Activated CD4-positive, alpha-beta T cell treated with anti-CD3 and anti-CD28 coated beads for 36 hours (primary cell): ENCODE measurements at places on chromosomes 6 and 20. TPM values are rescaled to one million over a fixed set of nuclear protein-coding genes. Genes with fewer than 3 reads are reported as not detected.

Gene DZANK1
- 2.0 TPM for total RNA-seq

Gene ZDHHC14
- 2.5 TPM for total RNA-seq

- no peak for DNase-seq
- H3K36me3 ChIP-seq = peaks cover 5% of the 10 kb centered on the region
- no peak overlapping the region for H3K4me3 ChIP-seq
- peaks cover 3% of the 10 kb centered on the region for H3K4me1 ChIP-seq
Observed at GRCh38 chr6:5529015-5529414, 267.7 kb downstream of the FARS2 start.

- DNase-seq = no peak
- no peak overlapping the region for H3K27ac ChIP-seq
- no peaks in the 10 kb centered on the region for H3K4me1 ChIP-seq
- H3K27me3 ChIP-seq = no peaks in the 10 kb centered on the region
- H3K4me3 ChIP-seq = no peak overlapping the region
Observed at GRCh38 chr6:151073146-151073545, 166.6 kb upstream of the AKAP12 start.

Gene CGA
- total RNA-seq = not detected

DNA sequence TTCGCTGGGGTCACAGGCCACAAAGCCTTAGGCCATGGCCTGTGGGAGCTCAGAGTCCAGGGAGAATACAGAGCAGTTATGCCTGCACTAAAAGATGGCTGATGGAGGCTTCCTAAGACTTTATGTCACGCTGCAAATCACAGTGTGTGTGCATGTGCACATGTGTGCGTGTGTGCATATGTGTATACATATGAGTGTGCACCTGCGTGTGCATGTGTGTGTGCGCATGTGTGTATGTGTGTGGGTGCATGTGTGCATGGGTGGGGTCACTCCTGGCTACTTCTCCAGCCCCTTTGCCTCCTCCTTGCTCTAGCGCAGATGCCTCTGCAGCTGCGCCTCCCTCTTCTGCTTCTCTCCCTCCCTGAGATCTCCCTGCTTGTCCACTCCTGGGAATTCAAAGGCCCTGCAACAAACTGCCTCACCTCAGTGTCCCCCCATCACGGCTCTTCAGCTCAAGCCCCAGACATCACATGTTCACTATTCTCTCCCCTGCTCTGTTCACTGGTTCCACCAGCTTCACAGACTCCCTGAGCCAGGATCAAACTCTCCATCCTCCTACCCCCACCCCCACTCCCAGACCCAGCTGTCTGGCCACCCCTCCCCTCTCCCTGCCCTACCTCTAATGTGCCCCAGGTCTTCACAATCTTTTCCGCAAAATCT, 84.4 kb upstream of the NNAT start:
- no peaks in the 10 kb centered on the region for H3K27me3 ChIP-seq
- no peak for DNase-seq
- no peak overlapping the region for H3K4me3 ChIP-seq
- H3K36me3 ChIP-seq = no peaks in the 10 kb centered on the region
- H3K4me1 ChIP-seq = no peaks in the 10 kb centered on the region

Gene IL17A
- total RNA-seq = 11.9 TPM

Gene TRAPPC3L
- not detected for total RNA-seq
